ENCODE measurements at places on chromosomes 2 and 18.

GRCh38 chr2:206527153-206527552 is 83.8 kb downstream of the ADAM23 start:
- no peak for DNase-seq

- DNase-seq = no peak
Observed at GRCh38 chr18:24930971-24931370, 421.0 kb downstream of the ZNF521 start.

DNA sequence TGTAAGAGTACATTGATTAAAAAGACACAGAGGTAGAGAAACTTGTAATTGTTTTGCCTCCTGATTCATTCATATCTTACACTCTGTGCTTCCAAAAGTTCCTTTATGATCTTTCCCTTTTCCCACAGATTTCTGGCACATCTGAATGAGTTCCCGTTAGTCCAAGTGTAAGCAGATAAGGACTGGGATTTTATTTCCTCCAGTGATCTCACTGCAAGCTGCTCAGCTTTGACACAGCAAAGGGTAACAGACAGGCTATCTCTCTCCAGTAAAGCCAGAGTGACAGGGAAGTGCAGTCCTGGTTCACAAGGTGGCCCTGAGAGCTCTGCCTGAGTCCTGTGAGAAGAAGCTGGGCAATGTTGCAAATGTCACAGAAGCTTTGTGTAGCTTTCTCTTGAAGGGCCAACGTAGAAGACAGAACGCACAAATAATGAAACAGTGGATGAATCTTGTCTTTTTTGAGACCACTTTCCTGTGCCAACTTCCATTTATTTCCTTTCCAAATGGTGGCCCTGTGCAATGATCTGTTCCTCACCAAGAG is 32.5 kb upstream of the KCNE4 start:
- no peak for DNase-seq

- DNase-seq = no peak
Observed at GRCh38 chr18:5439986-5440696, 103.7 kb downstream of the EPB41L3 start.

GRCh38 chr18:9048236-9048635 is 54.3 kb upstream of the NDUFV2 start:
- no peak for DNase-seq

- DNase-seq = no peak
Observed at GRCh38 chr2:171086352-171087290, 74.1 kb downstream of the TLK1 start.

DNA sequence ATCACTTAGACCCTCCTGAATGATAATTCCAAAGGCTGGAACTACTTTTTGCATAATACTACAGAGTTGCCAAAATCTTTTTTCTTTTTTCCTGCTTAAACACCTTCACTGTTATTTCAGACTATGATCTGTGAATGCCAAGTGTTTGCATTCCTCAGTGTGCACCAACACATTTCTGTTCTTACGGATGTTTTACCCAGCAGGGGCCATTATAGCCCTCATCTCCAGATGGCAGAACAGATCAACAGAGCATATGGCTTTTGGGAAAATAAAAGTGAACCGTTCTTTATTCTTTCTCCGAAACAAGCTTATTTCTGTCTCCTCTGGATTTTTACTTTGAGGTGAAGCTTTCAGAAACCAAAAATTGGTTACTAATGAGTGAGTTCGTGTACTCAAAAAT is 1226.6 kb upstream of the FAM98A start:
- no peak for DNase-seq

DNA sequence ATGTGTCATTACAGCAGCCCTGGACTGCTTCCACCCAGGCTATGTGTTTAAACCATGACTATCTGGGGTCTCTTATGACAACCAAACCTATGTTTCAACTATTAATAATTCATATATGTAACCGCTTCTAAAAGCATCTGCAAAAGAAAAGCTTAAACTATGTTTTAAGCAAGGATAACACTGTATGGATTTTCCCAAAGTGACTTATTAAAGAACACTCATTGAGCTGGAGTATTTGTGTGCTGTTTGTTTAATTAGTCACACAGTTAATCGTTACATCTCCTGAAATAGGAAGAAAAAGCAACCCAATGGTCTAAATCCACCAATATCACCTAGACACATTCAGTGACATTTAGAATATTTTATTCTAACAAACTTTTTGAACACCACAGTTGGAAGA is 51.3 kb downstream of the TMEM163 start:
- no peak for DNase-seq

GRCh38 chr2:102424754-102425153 is 1.8 kb downstream of the IL18RAP start:
- no peak for DNase-seq

DNA sequence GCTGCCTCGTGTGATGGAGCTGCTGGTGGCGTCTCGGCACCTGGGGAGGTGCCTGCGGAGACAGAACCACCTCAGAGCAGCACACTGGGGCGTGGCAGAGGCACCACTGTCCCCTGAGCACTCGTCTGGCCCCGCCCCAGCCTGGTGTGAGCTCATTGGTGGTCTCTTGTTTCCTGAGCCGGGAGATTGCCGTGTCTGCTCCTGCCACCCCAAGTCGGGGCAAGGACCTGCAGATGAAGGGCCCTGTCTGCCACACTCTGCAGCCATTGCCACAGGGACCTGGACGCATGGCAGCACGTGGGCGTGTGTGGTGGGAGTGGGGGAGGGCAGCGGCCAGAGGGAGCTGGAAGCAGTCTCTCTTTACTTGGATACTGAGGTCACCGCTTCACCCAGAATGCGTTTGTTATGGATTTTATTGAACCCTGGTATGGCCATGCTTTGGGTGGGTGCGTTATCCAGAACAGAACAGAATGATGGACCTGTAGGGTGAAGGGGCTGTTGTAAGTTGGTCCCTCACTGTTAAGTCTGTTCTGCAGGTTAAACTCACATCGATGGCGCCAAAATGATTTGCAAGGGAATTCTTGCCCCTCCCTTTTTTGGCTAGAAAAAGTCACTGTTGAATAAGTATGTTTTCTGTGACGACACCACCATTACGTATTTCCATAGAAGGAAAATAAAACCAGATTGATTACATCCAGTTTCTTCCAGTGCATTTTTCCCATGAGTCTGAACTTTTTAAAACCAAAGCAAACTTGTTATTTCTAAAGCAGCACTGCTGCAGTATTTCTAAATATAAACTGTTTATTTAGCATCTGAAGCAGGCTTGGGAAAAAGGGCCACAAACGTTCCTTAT is 92.0 kb downstream of the USP40 start:
- DNase-seq = no peak

GRCh38 chr2:30636311-30636710 is 170.9 kb downstream of the CAPN13 start:
- no peak for DNase-seq

GRCh38 chr2:19288291-19288690 is 70.1 kb downstream of the OSR1 start:
- no peak for DNase-seq

DNA sequence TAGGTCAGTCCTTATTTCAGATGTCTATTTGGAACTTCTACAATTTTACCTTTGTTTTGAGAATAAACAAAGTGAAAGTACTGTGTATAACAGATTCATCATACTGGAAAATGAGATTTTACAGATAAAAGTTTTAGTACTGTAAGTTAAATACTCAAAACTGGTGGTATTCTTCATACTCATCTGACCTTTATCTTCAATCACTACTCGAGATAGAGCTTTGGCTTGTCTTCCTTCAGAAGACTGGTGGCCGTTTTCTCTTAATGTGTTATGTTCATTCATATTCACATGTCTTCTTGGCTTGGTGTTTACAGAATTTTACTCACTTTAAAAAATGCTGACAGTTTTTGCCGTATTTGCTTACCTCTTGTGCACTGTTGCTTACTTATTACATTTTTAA is 2.1 kb downstream of the SPOPL start:
- DNase-seq = no peak

GRCh38 chr2:226121046-226121738 is 678.4 kb downstream of the IRS1 start:
- no peak for DNase-seq

DNA sequence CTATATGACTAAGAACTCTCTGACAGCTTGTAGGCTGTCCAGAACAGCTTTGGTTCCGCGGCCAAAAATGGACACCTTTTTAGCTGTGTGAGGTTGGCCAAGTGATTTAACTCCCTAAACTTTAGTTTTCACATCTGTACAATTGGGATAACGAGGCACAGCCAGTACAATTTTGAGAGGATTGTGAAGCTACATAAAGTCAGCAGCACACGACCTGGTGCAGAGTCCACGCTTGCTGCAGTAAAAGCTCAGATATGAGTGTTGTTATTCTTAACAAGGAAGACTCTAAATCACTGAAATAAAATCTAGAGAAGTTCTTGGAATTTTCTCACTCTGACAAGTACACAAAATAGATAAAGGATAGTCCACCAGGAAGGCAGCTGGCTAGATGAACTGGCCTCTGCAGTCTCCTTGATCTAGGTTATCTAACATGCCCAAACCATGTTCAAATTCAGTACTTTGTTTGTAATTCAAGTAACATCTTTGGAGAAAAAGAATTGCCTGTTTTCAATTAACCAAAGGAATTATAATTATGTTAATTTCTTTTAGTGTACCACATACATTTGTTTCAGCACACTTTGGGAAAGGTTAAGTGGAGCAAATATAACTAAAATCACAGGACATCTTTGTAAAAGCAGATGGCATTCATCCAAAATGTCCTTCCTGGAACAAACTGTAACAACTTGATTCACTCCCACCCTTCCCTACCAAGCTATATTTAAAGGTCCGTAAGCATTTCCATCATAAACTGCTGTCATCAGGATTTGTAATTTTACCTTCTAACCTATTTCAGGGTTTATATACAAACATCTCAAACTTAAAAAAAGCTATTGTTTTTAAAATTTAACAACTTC is 201.7 kb upstream of the STK17B start:
- DNase-seq = no peak

DNA sequence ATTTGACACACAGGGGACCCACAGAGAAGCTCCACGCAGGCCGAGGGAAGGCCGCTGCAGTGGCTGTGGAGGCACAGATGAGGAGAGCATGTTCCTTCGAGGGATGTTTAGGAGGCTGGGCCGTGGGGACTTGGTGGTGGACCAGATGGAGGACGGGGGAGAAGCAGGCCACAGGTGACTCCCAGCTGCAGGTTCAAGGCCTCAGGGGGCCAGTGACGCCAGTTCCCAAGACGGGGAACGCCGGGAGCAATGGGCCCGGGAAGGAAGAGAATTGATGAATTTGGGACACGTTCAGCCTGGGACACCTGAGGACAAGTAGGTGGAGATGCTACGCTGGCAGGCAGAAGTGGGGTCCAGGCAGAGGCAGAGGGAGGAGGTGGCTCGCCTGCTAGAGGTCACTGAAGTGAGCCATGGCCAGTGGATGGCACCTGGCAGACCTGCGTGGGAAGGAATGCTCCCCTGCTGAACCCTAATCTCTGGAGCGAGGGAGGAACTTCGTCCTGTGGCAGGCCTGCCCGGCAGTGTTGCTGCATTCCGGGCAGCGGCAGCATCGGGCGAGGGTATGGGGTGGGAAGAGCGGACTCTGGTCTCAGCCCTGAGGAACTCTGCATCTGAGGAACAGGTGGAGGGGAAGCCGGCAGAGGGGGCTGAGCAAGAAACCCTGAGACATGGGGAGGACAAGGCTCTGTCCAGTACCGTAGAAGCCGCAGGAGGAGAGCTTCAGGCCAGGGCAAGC is 25.2 kb upstream of the HPCAL1 start:
- no peak for DNase-seq

DNA sequence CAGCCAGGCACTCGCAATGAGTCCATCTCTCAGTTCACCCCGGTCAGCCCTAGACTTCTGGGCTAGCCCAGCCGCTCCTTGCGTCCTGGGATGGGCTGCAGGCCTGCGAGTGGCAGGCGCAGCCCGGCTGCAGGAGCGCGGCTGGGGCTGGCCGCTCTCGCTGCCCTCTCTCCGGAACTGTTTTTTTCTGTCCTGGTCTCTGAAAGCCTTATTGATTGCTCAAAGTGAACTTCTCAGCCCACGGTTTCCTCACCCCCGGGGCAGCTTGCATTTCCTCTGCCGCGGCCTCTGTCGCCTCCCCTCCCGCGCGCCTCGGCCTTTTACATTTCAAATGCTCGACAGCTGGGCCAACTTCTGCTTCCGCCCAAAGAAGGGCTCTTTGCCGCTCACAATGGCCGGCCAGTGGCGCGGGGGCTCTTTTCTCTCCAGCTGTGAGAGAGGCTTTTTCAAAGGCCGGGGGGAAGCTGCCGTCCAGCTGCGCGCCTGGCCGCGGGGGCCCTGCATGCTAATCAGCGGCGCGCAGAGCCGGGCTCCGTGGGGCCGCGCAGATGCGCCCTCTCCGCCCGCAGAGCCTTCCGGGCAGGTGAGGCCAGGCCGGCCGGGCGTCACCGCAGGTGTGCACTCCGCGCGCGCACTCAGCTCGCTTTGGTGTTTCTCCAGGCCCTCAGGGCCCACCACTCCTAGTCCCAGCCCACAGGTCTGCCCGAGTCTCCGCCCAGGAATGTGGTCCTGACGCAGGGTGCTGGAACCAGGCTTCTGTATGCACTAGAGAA is 513.8 kb downstream of the RNF144A start:
- no peak for DNase-seq

- no peak for DNase-seq
Observed at GRCh38 chr2:150532879-150533278, 45.4 kb upstream of the RND3 start.

DNA sequence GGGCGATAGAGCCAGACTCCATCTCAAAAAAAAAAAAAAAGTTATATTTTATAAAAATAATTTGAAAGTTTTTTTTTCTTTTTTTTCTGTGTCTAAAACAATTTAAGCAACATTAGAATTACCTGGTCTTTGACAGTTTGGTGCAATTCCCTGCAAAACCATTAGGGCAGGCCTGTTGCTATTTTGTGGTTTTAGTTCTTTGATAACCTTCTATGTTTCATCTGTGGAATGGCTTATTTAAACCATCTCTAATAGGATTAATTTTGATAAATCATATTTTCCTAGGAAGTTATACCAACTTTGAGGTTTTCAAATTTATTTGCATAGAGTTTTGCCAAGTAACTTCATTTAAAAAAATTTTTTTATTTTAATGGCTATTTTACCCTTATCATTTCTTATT is 141.2 kb upstream of the TWIST2 start:
- no peak for DNase-seq

DNA sequence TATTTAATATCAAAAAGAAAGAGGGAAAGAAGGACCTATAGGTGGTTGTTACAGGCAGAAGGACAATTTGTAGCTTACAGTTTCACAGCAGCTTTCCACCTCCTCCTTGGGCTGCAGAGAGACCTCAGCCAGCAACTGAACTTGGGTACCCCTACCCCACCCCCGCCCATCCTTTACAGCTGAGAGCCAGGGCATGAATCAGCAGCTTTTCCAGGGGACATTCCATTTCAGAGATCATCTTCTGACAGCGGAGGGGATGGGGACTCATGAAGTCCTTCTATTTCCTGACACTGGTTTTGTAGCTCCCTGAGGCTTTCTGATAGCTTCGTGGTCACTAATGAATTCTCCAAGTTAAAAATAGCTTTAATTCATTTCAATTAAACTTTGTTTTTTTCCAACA is 96.4 kb downstream of the ITGB1BP1 start:
- DNase-seq = no peak

- DNase-seq = no peak
Observed at GRCh38 chr2:178895872-178896271, 88.6 kb upstream of the TTN start.

DNA sequence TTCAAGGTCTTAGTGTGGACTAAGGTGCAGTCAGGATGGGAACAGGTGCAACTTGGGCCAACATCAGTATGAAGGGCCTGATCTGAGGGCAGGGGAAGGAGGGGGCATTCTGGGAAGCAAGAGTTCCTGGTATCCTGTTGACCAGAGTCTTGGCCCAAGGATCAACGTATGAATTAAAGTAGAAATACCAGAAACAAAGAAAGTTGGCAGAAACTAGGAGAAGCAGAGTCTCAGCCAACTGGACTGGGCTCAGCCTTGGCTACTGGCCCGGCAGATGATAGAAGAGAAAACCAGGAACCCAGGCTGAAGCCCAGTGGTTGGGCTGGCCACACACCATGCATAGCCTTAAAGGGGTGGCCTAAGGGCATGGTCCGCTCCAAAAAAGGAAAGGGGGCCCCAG is 2.3 kb downstream of the CETN1 start:
- no peak for DNase-seq
